ENCODE measurements at places on chromosomes 5 and 9. TPM values are rescaled to one million over a fixed set of nuclear protein-coding genes. Genes with fewer than 3 reads are reported as not detected.

DNA sequence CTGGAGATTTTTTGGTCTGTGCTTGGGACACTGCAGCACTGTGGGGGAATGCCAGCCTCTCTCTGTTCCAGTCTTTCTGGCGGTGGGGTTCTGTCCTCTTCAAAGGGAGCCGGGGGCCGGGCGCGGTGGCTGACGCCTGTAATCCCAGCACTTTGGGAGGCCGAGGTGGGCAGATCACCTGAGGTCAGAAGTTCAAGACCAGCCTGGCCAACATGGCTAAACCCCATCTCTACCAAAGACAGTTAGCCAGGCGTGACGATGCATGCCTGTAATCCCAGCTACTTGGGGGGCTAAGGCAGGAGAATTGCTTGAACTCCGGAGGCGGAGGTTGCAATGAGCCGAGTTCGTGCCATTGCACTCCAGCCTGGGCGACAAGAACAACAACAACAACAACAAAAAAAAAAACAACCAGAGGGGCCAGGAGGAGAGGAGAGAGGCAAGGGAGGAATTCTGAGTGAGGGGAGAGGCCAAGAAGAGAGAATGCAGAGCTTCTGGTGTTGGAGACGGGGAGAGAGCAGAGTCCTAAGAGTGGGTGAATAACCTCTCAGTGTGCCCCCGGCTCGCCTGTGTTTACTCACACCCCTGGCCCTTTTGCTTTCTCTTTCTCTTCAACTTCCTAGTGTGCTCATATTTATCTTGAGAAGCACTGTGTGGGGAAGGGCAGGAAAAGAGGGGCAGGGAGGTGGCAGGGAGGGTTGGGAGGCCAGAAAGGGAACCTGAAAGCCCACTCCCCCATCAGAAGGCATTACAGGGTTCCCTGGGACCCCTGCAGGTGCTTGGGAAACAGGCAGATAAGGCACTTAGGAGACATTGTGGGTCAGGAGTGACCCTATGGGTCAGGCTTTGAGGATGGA lies 3.2 kb upstream of the SET start:
- no peaks in the 10 kb centered on the region for H3K36me3 ChIP-seq
- H3K27ac ChIP-seq, result peak overlapping the region; percentile 89
- DNase-seq, result no peak
- peak overlapping the region; percentile 76 for H3K4me3 ChIP-seq
- H3K27me3 ChIP-seq, result no peaks in the 10 kb centered on the region

DNA sequence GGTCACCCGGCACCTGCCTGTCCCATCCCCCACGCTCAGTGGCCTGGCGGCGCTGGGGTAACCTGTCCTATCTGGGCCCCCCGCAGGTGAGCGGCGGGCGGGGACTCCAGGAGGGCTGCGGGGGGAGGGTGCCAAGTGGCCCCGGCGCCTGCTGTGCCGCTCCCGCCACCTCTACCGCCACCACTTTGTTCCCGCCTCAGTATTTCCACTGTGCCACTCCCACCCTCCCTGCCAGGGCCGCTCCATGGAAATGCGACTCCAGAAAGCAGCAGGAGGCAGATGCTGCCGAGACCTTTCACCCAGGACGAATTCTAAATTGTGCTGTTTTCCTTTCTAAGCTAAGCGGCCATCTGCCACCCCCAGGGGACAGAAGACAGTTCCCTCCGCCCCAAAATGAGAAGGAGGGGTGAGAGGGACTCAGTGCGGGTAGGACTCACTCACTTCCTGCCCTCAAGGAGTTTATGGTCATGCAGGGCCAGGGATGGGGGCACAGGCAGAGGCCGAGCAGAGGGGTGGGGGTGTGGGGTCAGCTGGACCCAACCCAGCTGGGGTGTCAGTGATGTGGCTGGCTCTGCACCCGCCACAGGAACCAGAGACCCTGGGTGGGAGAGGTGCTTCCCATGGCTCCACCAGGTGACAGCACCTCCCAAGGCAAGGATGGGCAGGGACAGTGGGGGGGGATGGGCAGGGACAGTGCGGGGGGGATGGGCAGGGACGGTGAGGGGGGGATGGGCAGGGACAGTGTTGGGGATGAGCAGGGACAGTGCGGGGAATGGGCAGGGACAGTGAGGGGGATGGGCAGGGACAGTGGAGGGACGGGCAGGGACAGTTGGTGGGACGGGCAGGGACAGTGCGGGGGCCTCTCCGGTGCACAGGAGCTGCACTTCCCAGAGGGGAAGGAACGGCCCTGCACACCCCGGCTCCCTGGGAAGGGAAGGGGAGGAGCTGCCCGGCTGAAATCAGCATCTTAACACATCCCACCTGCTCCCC lies 17.8 kb downstream of the NOTCH1 start:
- H3K4me3 ChIP-seq, result no peak overlapping the region
- peaks cover 7% of the 10 kb centered on the region for H3K36me3 ChIP-seq
- no peak overlapping the region for H3K27ac ChIP-seq
- no peak for DNase-seq
- H3K27me3 ChIP-seq, result no peaks in the 10 kb centered on the region

Gene MYO10
- 67.0 TPM for total RNA-seq

DNA sequence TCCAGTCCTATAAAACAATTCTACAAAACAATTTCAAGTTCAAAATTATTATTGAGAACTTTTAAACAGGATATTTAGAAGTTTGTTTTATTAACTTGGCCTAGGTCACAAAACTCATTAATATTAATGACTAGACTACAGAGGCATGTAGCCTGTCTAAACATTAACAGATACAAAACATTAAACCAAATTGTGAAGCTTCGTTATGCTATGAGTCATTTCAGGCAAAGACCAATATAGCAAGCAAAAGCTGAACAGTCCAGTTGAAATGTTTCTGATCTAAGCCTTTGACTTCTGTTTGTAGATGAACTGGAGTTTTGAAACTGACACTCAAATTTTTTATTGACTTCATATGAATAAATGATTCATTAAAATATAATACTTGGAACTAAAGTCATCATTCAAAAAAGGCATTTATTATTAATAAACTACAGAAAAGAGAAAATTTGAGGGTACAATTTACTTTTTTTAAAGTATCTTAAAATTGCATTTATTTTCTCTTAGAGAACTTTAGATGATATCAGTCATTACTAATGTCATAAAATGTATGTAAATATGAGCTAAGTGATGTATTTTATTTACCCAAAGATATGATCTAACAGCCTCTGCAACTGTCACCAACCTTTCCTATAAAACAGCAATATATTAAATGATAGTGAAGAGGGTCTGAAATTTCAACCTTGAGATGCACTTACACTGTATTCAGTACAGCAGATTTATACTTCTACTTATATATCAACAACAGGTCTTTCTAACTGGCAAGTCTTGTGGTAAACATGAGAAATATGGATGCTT lies 188.8 kb downstream of the COMMD10 start:
- no peak overlapping the region for H3K27ac ChIP-seq
- H3K4me3 ChIP-seq, result no peak overlapping the region
- no peaks in the 10 kb centered on the region for H3K27me3 ChIP-seq

GRCh38 chr9:8536845-8537244 lies 737.3 kb upstream of the DMAC1 start:
- H3K27me3 ChIP-seq, result no peaks in the 10 kb centered on the region
- H3K36me3 ChIP-seq, result no peaks in the 10 kb centered on the region
- no peaks in the 10 kb centered on the region for H3K4me1 ChIP-seq

- no peaks in the 10 kb centered on the region for H3K4me1 ChIP-seq
- DNase-seq, result no peak
- no peak overlapping the region for H3K4me3 ChIP-seq
- no peaks in the 10 kb centered on the region for H3K27me3 ChIP-seq
- H3K27ac ChIP-seq, result no peak overlapping the region
Measured at GRCh38 chr5:119681734-119682133, 52.4 kb downstream of the FAM170A start.

Gene NUDT12
- 10.5 TPM for total RNA-seq

GRCh38 chr9:34653151-34654072 lies 1.4 kb downstream of the IL11RA start:
- H3K27me3 ChIP-seq, result no peaks in the 10 kb centered on the region
- DNase-seq, result no peak
- no peak overlapping the region for H3K4me3 ChIP-seq
- peaks cover 33% of the 10 kb centered on the region for H3K4me1 ChIP-seq
- H3K36me3 ChIP-seq, result peaks cover 16% of the 10 kb centered on the region

Gene SEPTIN8
- total RNA-seq, result 42.6 TPM
